ENCODE measurements at places on chromosomes 6 and 20. TPM values are rescaled to one million over a fixed set of nuclear protein-coding genes. Genes with fewer than 3 reads are reported as not detected.

GRCh38 chr6:160260803-160261450, 2.3 kb upstream of the SLC22A2 start:
- no peaks in the 10 kb centered on the region for H3K27me3 ChIP-seq
- H3K27ac ChIP-seq = no peak overlapping the region
- H3K36me3 ChIP-seq = no peaks in the 10 kb centered on the region
- H3K4me3 ChIP-seq = no peak overlapping the region

Gene NINL
- 68.2 TPM for polyA plus RNA-seq

Gene VGLL2
- not detected for polyA plus RNA-seq

DNA sequence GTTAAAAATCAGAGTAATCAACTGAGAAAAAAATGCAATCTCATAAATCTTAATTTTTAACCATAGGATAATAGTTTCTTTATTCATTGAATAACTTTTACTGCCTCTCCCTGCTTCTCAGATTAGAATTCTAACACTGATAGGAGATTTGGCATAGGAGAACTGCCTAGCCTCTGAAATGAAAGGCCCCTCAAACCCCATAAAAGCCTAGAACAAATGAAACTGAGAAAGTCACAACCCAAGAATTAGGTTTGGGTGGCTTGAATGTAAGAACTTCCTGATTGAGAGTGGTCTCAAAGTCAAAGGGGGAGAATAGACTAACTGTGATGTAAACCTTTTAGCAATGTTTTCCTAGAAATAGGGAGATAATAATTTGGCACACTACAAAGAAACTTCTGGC, 52.2 kb downstream of the SAMD5 start:
- H3K4me1 ChIP-seq = no peaks in the 10 kb centered on the region
- no peaks in the 10 kb centered on the region for H3K27me3 ChIP-seq
- H3K36me3 ChIP-seq = no peaks in the 10 kb centered on the region
- no peak overlapping the region for H3K4me3 ChIP-seq

Gene SCAF8
- 55.6 TPM for polyA plus RNA-seq

Gene FNDC11
- polyA plus RNA-seq = 0.84 TPM

Gene FRS3
- 8.4 TPM for polyA plus RNA-seq

- no peaks in the 10 kb centered on the region for H3K36me3 ChIP-seq
- DNase-seq = peak; percentile 17
- H3K4me3 ChIP-seq = no peak overlapping the region
- H3K27ac ChIP-seq = no peak overlapping the region
- no peaks in the 10 kb centered on the region for H3K27me3 ChIP-seq
Observed at GRCh38 chr6:3561725-3562124, 104.9 kb upstream of the SLC22A23 start.

- H3K36me3 ChIP-seq = peaks cover 67% of the 10 kb centered on the region
- H3K27me3 ChIP-seq = no peaks in the 10 kb centered on the region
- H3K27ac ChIP-seq = no peak overlapping the region
- H3K4me1 ChIP-seq = no peaks in the 10 kb centered on the region
Observed at GRCh38 chr6:144475411-144475810, 190.3 kb downstream of the UTRN start.

- H3K4me3 ChIP-seq = no peak overlapping the region
- H3K27me3 ChIP-seq = no peaks in the 10 kb centered on the region
- H3K27ac ChIP-seq = no peak overlapping the region
- no peaks in the 10 kb centered on the region for H3K36me3 ChIP-seq
Observed at GRCh38 chr6:51959744-51960383, 127.5 kb downstream of the PKHD1 start.

- no peak overlapping the region for H3K4me3 ChIP-seq
- H3K27me3 ChIP-seq = no peaks in the 10 kb centered on the region
- H3K4me1 ChIP-seq = peaks cover 3% of the 10 kb centered on the region
- peak overlapping the region; percentile 38 for H3K27ac ChIP-seq
- peak; percentile 7 for DNase-seq
Observed at GRCh38 chr6:127939442-127940066, 38.7 kb upstream of the THEMIS start.

DNA sequence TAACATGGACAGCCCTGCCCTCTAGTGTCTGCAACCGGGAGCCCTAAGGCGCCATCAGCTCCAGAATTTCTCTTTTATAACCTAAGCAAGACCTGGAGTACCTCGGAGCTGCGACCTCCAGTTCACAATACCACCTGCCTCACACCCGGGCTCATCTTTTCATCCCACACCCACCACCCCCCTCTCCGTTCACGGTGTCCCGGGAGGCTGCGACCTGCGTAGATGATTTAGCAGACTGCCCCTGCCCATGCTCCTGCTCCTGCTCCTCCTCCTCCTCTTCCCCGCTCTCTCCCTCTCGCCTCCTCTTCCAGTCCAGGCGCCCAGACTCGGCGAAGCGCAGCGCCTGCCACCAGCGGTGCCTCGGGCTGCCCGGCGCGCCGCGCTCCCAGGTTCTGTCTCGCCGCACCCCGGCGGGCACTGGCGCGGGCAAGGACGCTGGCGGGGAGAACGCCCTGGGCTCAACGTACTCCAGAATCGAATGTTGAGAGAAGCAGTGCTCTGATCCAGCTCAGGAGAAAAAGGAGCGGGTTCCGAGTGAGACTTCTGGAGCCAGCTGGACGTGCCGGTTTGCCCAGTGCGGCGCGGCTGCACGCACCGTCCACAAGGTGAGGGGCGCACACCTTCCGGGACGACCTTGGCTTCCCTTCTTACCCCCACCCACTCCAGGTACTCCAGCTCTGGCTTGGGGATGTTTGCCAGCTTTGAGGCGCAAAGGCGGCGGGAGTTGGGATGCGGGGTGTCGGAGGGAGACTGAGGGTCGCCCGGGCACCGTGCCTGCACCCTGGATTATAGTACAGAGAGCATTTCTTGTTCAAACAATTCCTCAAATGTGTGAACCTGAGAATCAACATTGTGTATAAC, at the start of gene HTR1E:
Gene HTR1E, plus strand, starts transcription at position 310 of the 861 bp plus-strand sequence. CDS start 77,807 bp downstream, outside the sequence.
- H3K36me3 ChIP-seq = no peaks in the 10 kb centered on the region

GRCh38 chr6:149114167-149114566, 203.3 kb upstream of the TAB2 start:
- peaks cover 4% of the 10 kb centered on the region for H3K4me1 ChIP-seq
- H3K36me3 ChIP-seq = no peaks in the 10 kb centered on the region
- no peak overlapping the region for H3K4me3 ChIP-seq
- no peak for DNase-seq
